Transverse colon (tissue), 4 donors: ENCODE measurements at places on chromosomes 1 and 21. TPM values are rescaled to one million over a fixed set of nuclear protein-coding genes. Genes with fewer than 3 reads are reported as not detected.

Gene PROK1
- not detected for total RNA-seq

Gene MIXL1
- not detected for total RNA-seq

DNA sequence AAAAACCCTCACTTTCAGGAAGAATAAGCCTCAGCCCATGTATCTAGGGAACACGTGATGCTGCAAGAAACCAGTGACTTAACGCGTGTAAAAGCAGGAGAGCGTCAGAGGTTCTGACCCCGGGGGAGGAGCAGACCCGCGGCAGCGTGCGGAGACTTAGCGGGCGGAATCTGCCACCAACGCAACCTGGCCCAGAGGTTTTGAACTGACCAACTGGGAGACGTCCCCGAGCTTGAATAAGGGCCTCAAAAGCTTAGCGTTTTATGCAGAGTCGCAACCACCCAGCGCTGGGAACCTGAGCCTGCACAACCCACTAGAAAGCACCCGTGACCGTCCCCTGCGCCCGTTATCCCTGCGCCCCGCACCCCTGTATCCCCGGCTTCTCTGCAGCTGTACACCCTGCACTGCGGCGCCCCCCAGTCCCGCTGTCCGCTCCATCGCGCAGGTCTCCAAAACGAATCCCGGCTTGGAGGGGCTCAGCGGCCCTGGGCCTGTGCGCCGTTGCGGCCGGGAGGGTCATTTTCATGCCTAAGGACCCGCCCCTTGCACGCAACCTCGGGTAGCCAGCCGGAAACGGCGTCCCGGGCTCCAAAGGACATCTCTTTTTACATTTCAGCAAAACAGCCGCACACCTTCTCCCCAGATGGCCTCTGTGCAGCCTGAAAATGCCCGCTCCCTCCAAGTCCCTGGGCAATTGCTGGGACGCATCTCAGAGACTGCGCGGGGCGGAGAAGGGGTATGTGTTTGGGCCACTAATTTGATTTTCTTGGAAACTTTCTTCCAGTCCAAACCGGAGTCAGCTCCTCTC, 29.4 kb upstream of the TRIM17 start:
- DNase-seq: no peak

- no peak for DNase-seq
These were observed 157.2 kb downstream of the DENND1B start for GRCh38 chr1:197618061-197618460.

Gene KRTAP10-9
- total RNA-seq: not detected

Gene C1orf74
- 0.20 TPM for total RNA-seq

Gene DPM3
- total RNA-seq: 7.2 TPM

DNA sequence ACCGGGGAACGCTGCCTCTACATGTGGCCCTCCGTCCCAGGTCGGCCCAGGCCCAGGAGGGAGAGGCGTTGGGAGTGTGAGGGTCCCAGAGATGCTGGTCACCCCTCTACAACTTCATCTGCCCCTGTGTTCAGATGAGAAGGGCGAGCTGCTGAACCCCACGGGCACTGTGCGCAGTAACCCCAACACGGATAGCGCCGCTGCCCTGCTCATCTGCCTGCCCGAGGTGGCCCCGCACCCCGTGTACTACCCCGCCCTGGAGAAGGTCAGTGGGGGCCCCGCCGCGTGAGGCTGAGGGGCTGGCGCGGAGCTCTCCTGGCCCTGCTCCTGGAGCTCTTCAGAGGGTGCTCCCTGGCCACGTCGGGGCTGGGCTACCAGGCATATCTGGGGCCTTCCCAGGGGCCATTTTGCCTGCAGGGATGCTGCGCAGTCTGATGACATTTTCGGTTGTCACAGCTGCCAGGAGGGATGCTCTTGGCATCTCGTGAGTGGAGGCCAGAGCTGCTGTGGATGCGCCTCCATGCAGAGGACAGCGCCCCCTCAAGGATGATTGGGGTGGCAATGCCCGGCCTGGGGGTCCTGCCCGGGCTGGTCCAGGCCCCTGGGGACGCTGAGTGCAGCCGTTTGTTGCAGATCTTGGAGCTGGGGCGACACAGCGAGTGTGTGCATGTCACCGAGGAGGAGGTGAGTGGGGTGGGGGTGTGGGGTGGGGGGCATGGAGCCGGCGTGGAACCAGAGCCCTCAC, 68.6 kb downstream of the PIK3CD start:
- DNase-seq: no peak

- DNase-seq: peak; percentile 75
These were observed 55.7 kb upstream of the ETV3 start for GRCh38 chr1:157193702-157194391.

- DNase-seq: no peak
These were observed 136.8 kb upstream of the RUNX3 start for GRCh38 chr1:25066731-25067517.

DNA sequence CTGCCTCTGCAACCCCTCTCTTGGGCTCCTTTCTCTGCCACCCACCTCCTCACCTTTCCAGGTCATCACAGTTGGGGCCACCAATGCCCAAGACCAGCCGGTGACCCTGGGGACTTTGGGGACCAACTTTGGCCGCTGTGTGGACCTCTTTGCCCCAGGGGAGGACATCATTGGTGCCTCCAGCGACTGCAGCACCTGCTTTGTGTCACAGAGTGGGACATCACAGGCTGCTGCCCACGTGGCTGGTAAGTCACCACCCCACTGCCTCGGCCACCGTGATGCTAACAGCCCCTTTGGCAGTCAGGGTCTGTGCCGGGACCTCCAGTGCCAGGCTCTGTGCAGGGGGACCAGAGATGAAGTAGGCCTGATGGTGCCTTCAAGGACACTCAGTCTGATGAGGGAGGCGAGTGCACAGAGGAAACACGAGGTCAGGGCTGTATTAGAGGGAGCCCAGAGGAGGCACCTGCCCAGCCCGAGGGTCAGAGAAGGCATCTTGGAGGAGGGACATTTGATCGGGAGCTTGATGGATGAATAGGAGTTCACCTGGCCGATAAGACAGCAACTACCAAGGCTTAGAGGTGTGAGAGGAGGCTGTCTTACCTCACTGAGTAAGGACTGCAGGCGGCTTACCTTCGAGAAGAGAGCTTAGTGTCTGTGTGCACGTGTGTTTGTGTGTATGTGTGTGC, 18.1 kb downstream of the PCSK9 start:
- no peak for DNase-seq

- no peak for DNase-seq
These were observed 32.7 kb downstream of the MRPS6 start for GRCh38 chr21:34105947-34106541.

- no peak for DNase-seq
These were observed 250.0 kb upstream of the ADGRL2 start for GRCh38 chr1:81550753-81551152.

Gene C1orf210
- total RNA-seq: 63.5 TPM

- no peak for DNase-seq
These were observed at the start of gene BECN2 for GRCh38 chr1:241957692-241958494. Gene BECN2 (plus strand): TSS chr1:241957767. CDS start chr1:241957767, 0 bp downstream.
